Inflammatory macrophage treated with lipopolysaccharide for 1 hour (primary cell): ENCODE measurements at places on chromosomes 2 and 18.

DNA sequence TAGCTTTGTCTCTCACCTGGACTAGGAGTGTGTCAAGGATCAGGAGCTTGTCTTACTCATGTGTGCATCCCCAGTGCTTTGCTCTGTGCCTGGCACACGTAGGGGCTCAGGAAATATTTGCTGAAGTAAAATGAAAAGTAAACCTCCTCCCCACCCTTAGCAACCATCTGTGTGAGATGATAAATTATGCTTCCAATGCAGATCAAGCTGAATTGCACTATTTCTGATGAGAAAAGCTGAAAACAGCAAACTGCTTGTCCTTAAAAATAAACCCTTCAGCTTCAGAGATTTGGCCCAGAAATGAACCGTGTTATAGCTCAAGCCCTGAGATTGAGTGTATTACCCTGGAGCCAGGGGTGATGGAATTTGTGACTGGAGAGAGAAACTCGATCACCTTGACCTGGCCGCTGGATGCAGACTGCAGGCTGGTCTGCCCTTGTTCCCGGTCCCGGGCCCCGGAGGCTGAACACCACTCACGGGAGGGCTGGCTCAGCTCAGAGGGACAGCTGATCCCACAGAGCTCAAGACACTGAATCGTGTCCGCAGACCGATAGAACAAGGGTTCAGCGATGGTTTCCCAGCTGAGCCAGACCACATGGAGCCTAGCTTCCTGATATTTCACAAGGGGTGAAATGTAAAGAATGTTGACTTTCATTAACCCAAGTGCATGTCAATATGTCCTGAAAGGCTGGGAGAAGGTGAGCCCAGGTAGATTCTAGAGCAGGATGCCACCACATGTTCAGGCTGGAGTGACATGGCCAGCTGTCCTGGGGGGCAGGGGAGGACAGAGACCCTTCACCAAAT is 50.5 kb downstream of the DDX1 start:
- DNase-seq, result no peak

DNA sequence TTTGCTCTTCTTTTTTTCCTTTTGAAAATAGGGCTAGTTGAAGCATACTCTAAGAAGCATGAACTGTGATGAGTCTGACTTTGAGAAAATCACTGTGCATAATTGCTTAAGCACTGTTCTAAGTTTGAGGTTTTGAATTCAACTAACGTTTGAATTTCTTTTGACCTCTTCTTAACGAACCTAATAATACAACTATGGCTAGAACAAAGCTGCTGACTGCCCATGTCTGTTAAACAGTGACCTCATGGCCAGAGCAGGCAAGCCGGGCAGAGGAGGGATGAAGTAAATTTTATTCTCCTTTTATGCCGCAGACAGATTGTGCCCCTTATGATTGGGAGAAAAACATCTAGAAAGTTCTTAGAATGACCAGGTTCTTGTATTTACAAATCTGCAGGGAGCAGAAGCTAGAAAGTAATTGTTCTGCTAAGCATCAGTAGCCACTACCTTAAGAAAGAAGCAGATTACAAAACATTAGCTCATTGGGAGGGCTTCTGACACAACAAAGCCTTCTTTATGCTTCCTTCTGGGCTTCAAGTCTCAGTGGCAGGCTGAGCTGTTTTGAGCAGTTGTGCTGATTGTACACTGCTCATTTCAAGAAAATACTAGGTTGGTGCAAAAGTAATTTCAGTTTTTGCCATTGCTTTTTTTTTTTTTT is 97.8 kb upstream of the RASGRP3 start:
- no peak for DNase-seq

DNA sequence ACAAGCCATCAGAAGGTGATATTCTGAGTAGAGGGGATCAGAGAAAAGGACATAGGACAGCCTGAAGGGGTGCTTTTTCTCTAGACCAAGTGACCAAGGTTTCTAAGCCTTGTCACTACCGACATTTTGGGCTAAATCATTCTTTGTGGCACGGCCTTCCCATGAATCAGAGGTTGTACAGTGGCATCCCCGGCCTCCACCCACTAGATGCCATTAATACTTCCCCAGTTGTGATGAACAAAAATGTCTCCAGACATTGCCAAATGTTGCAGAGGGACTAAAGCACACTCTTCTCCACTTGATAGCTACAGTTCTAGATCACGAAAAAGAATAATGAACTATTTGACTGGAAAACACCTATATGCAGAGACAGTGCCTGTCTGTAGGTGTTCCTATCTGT is 143.6 kb downstream of the PID1 start:
- no peak for DNase-seq

DNA sequence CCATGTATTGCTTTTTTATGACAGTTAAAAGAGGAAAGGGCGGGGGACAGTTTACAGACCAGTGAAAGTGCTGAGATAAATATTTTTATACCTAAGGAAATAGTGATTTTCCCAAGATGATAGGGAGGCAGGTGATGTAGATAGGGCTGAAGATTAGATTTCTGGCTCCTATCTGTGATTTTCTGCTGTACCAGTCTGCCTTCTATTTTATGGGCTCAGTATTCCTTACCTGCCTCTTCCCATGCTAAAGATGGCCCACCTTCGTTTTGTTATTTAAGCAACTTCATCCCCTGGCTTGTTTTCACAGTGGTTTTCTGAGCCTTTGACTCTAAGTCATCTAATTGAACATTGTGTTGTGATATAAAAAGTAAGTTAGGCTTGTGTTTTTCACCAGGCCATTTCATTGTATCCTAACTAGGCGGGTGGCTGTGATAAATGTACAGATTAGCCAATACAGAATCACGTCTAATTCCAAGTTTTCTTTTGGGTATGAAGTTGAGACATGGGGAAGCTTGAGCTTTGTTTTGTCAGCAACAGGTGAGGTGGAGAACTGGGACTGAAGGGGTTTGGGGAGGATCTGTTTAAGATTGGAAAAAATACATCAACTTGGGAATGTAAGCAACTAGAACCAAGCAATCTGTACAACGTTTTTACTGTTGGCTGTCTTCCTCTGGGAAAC is 5.2 kb downstream of the RPL37A start:
- DNase-seq, result no peak

- no peak for DNase-seq
These were observed 34.3 kb upstream of the PUM2 start for GRCh38 chr2:20384953-20385352.

- DNase-seq, result peak; percentile 48
These were observed 184.1 kb upstream of the FN1 start for GRCh38 chr2:215619989-215620388.

- DNase-seq, result peak; percentile 35
These were observed at the start of gene VPS54 for GRCh38 chr2:64019083-64019974. Gene VPS54, minus strand, starts transcription at chr2:64019428. Its CDS starts 35,429 bp downstream, at chr2:63983999.

DNA sequence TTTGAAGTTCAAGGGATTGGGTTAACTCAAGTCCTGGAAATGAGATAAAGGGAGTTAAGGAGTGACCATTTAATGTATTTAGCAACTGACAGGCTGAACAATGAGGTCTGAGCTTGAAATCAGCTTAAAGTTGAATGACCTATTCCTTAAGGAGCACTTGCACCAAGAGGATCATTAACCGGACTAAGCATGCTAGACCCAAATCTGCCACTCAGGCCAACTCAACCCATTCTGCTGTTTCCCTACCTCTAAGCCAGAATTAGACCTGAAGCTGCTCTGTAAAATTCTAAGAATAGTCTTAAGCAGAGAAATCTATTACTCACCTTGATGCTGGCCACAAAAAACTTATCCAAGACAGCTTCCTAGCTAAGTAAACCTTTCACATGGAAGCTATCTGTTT is 59.8 kb downstream of the SPRED2 start:
- no peak for DNase-seq

DNA sequence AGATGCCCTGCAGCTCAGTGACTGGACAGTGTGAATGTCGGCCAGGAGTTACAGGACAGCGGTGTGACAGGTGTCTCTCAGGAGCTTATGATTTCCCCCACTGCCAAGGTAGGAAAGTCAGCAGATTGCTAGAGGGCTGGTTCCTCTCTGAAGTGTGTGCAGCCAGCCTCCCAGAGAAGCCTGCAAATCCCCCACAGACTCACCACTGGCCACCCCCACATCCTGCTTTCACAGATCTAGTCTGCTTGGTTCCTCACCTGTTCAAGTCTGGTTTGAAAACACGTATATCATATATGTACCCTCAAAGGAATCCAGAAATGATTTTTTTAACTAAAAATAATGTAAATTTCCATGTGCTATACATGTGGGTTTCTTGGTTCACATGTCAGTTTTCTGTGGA is 121.1 kb downstream of the LAMA3 start:
- no peak for DNase-seq

GRCh38 chr2:54558188-54559005 is 102.3 kb downstream of the SPTBN1 start:
- DNase-seq, result peak; percentile 31

GRCh38 chr2:104028061-104028460 is 825.9 kb upstream of the POU3F3 start:
- no peak for DNase-seq

- DNase-seq, result no peak
These were observed 236.8 kb downstream of the EPHA4 start for GRCh38 chr2:221335219-221335752.

DNA sequence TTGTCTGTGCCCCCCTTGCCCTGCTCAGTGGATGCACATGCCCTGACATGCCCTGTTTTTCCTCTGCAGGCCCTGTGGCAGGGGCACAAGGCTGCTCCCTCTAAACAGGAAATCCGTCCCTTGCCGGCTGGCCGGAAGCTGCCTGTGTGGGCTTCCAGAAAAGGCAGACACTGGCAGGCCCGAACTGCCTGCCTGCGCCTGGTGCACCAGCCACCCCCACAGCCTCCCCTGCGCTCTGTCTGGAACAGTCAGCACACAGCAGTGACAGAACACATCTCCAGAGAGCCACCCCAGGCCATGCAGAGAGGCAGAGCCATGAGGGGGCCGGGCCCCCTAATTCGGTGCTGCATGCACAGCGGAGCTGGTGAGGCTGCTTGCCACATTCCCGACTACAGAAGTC is 33.5 kb downstream of the LOXHD1 start:
- DNase-seq, result no peak

GRCh38 chr2:188076149-188077056 is 215.3 kb upstream of the GULP1 start:
- no peak for DNase-seq

DNA sequence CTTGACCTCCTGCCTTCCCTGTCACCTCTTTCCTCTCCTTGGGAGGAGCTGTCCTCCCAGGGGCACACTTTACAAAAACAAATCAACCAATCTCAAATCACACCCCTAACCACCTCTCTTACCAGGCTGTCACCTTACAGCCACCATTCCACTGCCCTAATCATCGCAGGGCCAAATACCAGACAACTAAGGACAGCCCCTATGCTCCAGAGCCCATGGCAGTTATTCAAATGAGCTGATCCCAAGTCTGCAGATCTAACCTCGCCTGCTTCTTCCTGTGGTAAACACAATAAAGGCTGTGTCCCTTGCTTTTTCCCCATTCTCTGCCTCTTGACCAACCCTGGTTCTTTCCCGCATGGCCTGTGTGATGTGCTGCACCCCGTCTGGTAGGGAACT is 154.2 kb upstream of the CNTNAP5 start:
- no peak for DNase-seq

DNA sequence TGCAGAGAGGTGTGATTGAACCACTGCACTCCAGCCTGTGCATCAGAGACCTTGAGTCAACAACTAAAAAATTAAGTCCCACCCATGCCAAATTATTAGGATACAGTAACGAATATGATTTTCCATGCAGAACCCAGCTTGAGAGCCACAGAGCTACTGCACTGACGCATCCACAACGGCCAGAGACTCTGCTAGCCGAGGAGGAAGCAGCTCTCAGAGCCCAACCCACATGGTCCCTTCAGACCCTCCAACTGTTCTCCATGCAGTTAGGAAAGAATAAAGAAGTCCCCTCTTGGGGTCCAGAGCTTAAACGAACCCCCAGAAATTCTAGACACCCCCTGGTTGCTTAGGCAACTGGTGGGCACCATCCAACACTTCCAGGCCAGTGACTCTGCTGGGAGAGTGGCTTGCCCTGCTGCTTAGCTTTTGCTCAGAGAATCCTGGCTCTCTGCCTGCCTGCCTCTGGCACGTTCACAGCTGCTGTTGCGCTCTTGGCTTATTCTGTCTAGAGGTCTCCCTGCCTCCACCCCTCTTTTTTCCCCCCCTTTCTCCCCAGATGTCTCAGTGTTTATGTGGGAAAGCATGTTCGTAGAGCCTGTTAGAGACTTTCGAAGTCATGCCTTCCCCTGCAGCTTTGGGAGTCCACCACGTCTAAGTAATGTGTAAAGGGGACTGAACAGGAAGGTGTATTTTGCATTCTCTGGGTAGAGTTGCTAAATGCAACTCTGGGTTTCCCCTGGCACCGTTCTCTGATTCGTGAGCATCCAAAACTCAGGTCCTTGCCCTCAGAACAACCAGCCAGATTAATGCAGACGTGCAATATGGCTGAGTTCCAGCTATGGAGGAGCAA is 26.0 kb upstream of the SP3 start:
- no peak for DNase-seq

GRCh38 chr2:137964066-137964858 is at the start of gene HNMT:
Gene HNMT, plus strand, starts transcription at chr2:137964473. Its CDS starts 19 bp downstream, at chr2:137964492.
- DNase-seq, result peak; percentile 91

- DNase-seq, result no peak
These were observed 65.3 kb downstream of the BIRC6 start for GRCh38 chr2:32422133-32422532.

- DNase-seq, result no peak
These were observed 22.9 kb upstream of the NCKAP5 start for GRCh38 chr2:133591164-133591563.

DNA sequence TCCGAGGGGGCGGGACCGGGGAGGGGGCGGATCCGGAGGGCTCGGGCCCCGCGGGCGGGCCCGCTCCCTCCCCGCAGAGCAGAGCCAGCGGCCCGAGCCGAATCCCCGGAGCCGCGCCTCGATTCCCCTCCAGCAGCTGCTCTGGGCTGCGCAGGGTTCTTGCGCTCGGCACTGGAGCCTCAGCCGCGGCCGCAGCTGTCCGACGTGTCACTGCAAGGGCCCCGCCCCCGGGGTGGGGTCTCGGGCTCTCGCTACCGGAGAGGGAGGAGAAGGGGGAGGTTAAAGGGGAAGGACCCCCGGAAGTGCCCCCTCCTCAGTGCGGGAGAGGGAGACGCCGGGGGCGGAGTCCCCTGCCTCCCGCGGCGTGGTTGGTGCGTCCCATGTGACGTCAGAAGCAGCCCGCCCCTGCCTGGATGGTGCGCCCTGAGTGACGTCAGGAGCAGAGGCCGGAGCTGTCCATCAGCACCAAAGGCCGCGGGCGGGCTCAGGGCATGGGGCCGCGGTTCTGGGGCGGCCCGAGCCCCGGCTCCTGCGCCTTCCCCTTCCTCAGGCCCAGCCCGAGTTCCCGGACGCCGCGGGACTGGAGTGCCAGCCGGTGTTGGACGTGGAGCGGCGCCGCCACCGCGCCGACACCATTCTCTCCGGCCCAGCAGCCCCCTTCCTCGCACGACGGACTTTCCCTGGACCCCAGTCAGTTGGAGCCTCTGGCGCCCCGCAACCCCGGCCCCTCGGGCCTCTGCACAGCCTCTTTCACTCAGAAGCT is at the start of the genes CHPF and TMEM198:
CHPF (minus strand) TSS at position 214 of the 763 bp plus-strand sequence. CDS start 271 bp downstream, outside the sequence.
TMEM198 (plus strand) TSS at position 433 of the 763 bp plus-strand sequence. CDS start 700 bp downstream, outside the sequence.
- DNase-seq, result peak; percentile 85

GRCh38 chr18:57837917-57838548 is 34.9 kb upstream of the ATP8B1 start:
- peak; percentile 32 for DNase-seq

- DNase-seq, result peak; percentile 65
These were observed 36.5 kb upstream of the TNFRSF11A start for GRCh38 chr18:62288665-62289008.

GRCh38 chr2:70684846-70685622 is 83.0 kb downstream of the ADD2 start:
- no peak for DNase-seq

- DNase-seq, result no peak
These were observed 202.4 kb upstream of the HNRNPA3 start for GRCh38 chr2:177010146-177010545.
